ENCODE measurements at places on chromosomes 3 and 15.

DNA sequence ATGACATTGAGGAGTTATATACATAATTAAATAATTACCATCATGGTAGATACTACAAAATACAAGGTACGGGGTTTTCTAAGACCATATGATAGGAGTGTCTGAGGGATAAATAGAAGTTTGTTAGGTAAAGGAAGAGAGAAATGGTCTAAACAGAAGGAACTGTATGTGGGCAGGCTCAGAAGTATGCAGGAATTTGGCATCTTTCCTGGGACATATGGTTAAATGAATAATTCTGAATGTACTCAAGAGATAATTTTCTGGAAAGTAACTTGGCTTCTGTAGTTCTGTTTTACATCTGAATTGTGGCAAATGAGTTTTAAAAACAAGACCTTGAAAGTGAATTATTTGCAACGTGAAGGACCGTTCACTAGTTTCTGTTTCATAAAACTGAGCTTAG, 17.5 kb downstream of the LMCD1 start:
- no peak for DNase-seq

- no peak for DNase-seq
These were observed 93.3 kb upstream of the TRIM42 start for GRCh38 chr3:140584549-140584948.

DNA sequence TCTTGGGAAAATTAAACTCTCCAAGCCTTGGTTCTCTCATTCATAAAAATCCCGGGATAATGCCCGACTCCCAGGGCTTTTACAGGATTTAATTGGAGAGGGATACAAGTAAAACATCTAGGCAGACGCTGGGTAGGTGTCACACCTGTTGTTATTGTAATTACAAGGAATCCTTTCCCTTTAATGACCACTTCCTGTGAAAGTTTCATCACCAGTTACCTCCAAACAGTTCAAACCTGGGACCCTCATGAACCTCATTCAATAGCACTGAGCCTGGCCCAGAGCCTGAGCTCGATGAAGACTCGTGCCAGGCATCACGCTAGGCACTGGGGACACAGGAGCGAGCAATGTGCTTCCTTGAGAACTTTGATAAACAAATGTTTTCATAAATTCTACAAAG, 2.1 kb upstream of the RYK start:
- no peak for DNase-seq

DNA sequence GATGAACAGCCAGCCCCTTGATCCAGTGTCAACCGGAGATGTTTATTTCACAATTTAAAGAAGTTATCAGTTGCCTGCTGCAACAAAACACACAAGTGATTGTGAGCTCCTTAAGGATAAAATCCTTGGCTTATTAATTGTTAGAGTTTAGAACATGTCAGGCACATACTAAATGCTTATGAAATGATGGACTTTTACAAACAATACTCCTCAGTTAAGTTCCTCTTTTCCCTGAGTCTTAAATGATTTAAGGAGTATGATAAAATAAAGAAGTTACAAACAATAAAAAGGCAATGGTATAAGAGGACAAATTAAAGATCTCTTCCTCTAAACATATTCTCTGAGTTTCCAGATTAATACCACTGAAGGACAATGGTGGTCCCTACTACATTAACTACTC, 5.7 kb downstream of the GHSR start:
- DNase-seq, result no peak

DNA sequence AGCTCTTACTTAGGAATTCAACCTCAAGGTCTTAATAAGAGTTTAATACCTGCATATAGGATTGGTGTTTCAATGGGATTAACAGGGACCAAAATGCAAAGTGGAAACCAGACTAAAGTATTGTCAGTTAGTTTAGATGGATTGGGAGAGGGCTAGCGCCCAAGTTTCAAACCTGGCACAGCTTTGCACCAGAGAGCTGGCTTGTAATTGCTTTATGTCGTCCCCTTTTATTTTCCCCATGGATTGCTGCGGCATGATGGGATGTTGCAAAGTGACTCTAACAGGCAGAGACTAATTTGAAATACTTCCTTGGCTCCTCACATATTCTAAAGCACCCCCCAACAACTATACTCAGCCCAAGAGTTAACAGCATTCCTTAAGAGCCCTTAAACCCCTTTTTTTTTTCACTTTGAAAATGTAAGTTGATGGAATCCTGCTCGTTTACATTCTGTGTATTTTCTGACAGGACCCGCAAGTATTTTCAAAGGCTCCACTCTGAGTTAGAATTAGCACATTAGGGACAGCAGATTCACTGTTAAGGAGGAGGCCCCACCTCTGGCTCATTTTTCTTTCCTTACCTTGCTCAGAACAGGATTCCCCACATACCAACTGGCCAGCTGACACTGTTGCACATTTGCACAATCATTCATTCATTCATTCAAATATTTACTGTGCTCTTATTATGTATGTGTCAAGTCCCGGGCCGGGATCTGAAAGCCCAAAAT, 214.2 kb downstream of the ERC2 start:
- no peak for DNase-seq

DNA sequence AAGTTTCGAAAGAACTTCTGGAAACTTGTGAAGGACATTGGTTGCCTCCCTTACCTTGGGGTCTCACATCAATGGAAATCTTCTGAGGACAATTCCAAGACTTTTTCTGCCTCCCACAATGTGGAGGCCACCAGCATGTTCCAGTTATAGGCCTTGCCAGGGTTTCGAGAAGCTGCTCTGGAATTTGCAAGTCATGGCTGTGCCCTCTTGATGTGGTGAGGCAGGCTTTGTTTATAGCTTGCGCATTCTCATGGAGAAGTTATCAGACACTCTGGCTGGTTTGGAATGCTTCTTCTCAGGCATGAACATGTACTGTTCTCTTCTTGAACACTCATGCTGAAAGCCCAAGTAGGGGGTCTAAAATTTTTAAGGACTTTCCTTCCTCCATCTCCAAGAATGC, 4.1 kb downstream of the CXCR6 start:
- DNase-seq, result no peak

GRCh38 chr3:69739204-69740102, at the start of gene MITF:
Gene MITF, plus strand, starts transcription at chr3:69739464. Its CDS starts 134 bp downstream, at chr3:69739598.
- peak; percentile 96 for DNase-seq

DNA sequence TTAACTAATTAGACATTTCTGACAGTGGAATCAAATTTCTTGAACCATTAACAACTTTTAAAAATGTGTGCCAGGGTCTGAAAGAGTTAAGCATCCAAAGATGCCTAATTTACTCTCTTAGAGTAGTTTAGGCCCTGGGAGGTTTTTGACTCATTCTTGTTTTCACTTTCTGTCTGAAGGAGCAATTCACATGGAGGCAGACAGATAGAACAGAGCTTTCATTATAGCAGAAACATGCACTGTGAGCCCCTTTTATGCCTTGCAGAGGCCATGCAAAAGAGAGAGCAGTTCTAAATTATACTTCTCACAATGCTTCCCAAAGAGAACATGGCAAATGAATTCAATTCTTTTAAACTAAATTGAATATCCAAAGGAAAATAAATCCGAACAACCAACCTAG, 554.8 kb downstream of the MFSD1 start:
- DNase-seq, result peak; percentile 18

GRCh38 chr3:10982782-10983181, 9.8 kb upstream of the SLC6A1 start:
- DNase-seq, result no peak

- no peak for DNase-seq
These were observed 61.5 kb downstream of the SLC6A1 start for GRCh38 chr3:11053926-11054503.

- no peak for DNase-seq
These were observed 1.6 kb upstream of the SHOX2 start for GRCh38 chr3:158107605-158108444.

DNA sequence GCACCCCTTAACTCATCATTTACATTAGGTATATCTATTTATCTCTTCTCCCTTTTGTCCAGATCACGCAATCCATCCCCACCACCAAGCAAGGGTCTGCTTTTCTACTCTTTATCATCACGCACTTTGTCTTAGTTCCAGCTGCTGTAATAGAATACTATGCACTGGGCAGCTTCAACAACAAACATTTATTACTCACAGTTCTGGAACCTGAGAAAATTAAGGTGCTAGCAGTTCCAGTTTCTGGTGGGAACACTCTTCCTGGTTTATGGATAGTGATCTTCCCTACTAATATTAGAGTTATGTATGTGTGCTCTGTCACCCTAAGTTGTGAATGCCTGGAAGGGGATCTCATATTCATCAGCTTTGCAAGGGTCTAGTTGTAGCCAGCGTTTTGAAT, 687.0 kb downstream of the NTRK3 start:
- no peak for DNase-seq

DNA sequence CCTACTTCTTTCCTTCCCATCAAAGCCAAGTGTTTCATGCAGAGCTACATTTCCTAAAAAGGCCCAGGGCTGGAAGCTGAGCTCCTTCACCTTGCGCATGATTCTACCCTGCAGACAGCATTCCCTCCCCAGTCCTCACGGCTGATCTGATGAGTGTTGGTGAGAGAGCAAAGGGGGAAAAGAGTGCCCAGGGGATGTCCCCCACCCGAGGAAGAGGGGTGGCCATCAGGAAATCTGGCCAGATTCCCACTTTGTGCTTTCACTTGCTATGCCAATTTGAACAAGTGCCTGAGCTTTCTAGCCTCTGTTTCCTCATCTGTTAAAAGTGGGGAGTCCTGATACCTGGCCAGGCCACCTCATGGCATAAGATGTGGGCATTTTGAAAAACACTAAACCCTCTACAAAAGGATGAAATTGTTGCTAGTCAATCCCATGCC, 231.0 kb upstream of the TLE3 start:
- DNase-seq, result no peak

DNA sequence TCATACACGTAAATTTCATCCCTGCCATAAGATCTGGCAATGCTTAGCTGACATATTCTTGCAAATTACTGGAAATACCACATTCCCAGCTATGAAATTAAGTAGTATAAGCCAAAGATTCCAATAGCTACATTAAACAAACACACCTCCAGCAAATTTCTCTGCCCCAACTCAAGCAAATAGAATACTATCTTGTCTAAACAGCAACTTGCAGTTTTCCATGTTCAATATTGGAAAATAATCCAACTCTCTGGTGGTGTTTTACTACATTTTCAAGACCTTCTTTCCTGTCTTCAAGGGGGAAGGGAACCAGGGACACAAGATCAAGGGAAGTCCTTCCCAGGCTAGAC, 268.7 kb downstream of the TBL1XR1 start:
- no peak for DNase-seq

- no peak for DNase-seq
These were observed 16.7 kb upstream of the DENND6A start for GRCh38 chr3:57709559-57709958.

- DNase-seq, result no peak
These were observed 35.5 kb downstream of the PTH1R start for GRCh38 chr3:46912986-46913385.

GRCh38 chr3:108736821-108737220, 20.4 kb downstream of the RETNLB start:
- no peak for DNase-seq

DNA sequence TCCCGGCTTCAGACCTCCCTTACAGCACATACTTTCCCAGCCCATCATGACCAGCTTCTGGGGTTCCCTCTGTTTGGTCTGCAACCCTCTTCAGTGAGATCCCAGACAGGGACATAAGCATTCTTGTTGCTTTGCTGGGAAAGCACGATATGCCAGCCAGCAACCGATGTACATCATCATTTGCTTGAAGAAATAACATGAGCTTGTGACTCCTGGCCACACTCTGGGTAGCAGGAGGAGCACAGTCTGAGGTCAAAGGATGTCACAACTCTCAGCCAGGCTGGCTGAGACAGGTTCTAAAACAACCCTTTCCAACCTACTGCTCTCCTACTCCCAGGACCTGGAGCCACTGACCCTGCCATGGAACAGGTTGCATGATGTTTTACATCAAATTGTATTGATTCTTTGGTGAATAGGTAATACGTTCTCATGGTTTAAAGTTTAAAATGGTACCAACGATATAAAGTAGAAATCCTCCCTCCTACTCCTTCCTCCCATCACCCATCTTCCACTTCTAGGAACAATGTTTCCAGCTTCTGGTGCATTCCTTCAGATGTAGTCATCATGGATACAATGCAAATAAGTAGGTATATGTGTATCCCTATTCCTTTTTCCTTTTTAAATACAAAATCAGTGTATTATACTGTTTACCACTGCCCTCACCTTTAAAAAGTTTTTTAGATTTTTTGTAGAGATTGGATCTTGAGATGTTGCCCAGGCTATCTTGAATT, 190.3 kb downstream of the OPA1 start:
- DNase-seq, result no peak

DNA sequence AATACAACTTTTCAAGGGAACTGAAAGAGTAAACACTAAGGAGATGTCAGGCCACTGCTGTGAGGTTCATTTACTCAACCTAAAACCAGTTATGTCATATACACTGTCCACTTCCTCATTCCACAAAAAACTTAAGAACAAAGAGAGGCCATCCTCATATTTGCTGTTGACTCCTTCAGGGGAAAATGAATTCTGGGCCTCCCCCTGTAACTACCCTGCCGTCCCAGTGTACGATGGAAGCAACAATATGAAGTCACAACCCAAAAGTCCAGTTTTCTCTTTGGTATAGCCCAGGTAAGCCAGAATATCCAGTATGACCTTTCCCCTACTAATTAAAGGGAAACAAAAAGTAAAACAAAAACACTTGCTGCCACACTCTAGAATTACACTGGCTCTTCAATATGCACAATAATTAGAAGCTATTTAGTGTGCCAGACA, 16.2 kb downstream of the CEP152 start:
- DNase-seq, result no peak

DNA sequence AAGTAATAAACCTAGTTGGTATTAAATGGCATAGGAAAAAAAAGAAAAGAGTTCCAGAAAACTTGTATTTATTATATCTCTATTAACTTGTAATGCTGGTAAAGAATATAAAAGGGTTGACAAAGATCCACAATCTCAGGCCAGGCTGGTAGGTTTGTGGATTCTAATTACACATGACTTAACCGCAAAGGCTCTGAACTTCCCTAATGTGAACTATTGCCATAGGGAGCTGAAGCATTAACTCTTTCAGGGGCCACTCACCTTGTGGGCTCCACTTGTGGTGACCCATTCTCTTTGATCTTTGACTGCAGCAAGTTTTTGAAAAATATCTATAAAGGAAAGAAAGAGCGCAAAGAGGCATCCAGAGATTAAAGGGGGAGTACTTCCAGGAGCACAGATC, 58.5 kb downstream of the NEK10 start:
- no peak for DNase-seq

DNA sequence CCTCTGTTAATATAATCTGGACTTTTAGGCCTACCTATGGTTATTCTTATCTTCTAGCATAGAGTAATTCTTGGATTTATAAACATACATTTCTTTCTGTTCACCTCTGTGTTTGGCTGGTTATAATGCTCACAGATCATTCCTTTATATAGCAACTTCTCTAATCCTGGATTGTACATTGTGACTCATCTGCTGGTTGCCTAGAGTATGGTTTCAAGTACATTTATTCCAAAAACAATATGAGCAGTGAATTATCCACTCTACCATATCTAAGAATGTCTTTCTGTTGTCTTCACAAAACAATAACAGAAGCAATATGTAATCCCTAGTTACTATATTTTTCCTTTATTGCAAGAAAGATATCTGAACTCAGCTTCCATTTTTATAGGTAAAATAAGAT, 35.3 kb downstream of the FSIP1 start:
- no peak for DNase-seq

All from amygdala (tissue), 56 donors.